ENCODE measurements at places on chromosomes 2 and 18.
A peak's percentile ranks its signal among the peaks of the same experiment; 100 is the strongest.

- DNase-seq = no peak
Observed at GRCh38 chr2:44537264-44537663, 175.5 kb downstream of the CAMKMT start.

DNA sequence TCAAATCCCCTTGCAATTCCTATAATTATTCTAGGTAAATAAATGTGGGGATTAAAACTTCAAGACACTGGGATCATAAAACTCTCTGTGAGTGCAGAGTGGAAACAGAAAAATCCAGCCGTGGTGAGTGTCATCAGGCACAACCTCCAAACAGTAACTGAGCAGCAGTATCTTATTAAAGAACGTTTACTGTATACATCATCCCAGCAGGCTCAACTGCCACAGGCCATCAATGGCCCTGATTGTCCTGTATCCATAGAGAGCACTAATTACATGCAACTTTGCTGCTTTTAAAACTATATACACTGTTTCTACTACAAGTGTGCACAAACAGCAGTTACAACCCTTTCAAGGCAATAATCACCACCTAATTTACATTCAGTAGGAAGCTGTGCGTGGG lies 23.9 kb downstream of the GAREM1 start:
- DNase-seq = no peak

- no peak for DNase-seq
Observed at GRCh38 chr2:214103276-214104001, 307.4 kb upstream of the VWC2L start.

GRCh38 chr2:102321941-102322719 lies 10.8 kb downstream of the IL1RL1 start:
- no peak for DNase-seq

DNA sequence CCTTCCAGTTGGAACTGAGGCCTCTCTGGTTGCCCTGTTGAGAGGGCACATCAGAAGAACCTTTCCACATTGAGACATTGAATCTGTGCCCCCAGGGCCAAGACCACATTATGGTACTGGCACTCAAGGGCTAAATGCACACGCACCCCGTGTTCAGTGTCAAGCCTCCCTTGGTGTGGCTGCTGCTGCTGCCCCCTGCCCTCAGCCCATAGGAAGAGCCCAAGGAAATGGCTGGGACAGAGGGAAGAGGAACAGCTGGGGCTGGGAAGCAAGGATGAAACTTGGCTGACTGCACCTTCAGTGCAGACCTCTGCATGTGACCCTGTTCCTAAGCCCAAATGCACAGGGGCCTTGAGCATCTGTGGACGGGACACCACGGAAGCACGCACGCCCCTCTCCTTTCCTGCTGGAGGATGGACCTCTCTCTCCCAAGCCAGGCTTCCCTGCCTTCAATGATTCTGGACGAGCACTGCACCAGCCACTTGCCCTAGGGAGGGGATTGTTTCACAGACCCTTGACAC lies 40.2 kb downstream of the NIFK start:
- DNase-seq = no peak

GRCh38 chr2:154375579-154375931 lies 322.9 kb upstream of the KCNJ3 start:
- DNase-seq = no peak

DNA sequence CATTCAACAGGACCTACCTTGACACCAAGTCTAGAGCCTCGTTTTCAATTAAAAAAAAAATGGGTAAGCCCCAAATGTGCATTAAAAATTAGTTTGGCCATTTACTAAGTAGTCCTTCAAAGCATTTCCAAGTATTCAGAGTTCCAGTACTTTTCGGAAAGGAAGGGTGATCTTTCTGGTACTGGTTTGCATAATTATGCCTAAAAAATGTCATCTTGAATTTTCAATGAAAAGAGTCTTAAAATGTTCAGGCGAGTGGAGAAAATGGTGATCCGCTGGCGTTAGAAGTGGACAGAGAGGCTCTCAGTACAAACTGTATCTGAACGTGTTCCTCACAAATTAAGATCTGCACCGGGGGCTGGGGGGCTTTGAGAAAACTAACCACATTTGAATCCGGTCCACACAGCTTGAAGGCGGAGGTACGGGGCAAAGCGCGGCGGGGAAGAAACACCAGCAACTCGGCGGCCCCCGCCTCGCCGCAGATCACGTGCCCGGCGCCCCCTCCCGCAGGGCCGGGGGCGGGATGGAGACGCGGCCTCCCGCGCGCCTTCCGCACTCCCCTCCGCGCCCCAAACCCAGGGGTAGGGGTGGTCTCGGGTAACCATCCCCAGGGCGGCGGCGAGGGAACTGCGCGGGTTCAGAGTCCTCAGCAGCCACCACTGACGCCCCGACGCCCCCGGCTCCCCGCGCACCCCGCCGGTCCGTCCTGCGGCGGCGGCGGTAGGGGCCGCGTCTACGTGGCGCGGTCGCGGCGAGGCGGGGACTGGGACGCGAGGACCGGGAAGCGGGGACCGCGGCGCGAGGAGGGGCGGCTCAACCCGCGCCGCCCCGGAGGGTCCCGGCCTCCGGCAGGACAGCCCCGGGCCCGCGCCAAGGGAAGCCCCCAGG lies 564 bp downstream of the LPIN2 start:
- DNase-seq = peak; percentile 22

DNA sequence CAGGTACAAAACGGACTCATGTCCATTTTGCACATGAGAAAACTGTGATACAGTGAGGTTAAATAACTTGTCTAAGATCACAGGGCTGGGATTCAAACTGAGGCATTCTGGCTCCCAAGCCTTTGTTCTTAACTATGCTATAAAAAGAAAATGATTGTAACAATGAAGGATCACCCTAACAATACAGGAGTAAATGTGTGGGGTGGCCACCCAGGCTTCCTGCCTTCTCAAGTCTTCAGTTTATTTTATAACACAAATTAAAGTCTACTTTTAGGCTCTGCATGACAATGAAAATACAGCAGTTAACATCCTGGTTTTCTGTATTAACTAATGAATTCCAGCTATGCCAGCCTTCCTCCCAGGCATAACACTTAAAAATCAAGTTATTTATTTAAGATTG lies 7.6 kb downstream of the WDFY1 start:
- DNase-seq = no peak

- DNase-seq = no peak
Observed at GRCh38 chr18:79507546-79508480, 112.1 kb downstream of the NFATC1 start.

DNA sequence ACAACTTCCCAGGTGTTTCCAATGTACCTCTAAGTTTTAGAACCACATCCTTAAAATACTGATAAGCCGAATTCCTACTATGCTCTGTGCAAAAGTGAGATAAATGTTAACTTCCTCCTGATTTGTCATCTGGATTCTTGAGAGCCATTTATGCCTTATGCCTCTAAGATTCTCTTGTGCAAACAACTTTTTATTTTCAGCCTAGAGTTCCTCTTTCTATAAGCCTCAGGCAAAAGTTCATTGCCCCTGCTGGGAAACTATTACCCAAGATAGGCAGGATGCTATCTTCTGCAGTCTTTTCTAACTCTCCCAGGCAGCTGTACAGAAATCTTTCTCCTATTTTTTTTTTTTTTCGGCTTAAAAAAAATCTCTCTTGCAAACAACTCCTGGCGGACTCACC lies 216.1 kb downstream of the KCNJ3 start:
- DNase-seq = no peak

DNA sequence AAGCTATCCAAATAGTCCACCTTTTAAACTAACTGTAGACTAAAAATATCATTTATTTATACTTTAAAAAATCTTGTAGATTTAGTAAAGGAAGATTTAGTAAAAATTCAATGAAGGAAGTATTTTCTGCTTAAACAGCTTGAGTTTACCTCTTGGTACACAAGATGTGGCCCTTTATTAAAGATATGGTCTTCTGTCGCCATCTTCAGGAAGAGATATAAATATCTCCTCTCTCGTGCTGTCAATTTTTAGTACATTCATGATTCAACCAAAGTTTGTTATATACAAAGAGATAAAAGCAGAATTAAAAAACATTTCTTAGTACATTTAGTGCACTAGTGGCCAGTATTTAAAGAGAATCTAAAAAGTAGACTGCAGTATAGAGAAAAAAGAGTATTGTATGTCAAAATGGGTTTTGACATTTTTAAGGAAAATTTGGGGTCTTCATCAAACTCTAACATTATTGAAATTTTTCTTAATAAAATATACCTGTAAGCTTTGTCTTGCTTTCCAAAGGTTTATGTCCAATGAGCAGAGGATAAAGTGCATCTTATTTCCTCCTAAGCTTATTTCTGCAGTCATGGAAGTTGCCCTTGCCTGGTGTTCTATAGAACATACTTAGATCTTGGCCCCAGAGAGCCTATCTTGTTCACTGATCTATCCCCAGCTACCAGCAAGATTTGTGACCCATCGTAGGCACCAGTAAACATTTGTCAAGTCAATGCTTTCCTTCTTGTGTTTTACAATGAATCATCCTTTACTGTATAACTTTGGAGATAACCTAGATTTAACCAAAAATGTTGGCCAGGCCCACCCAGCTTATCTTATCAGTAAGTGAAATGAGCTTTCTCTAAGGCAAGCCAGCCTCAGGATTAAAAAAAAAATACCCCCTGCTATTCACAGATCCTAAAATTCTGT lies 18.5 kb upstream of the EML6 start:
- DNase-seq = no peak

- no peak for DNase-seq
Observed at GRCh38 chr2:43872151-43872550, 33.4 kb downstream of the ABCG8 start.

GRCh38 chr2:189522435-189523151 lies 58.0 kb downstream of the SLC40A1 start:
- no peak for DNase-seq

DNA sequence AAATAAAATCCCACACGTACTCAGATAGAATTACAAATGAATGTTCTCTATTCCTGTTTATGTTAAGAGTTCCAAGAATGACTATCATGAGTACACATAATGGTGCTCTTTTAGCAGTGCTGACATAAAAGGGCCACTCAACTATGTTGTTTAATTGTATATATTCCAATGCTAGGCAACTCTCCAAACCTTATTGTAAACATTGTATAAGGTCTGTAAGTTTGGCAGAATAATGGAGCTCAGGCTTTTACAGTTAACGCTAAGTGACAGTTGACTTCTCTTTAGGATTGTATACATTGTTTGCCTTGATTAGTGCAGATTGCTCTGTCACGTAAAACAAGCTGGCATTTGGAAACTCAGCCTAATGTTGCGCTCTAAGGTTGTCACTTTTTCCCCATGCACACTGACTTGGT lies 20.8 kb downstream of the RBMS1 start:
- DNase-seq = no peak

GRCh38 chr18:50734342-50734741 lies 85.5 kb downstream of the MRO start:
- DNase-seq = no peak

GRCh38 chr18:58618822-58619595 lies 9.9 kb downstream of the ALPK2 start:
- no peak for DNase-seq

DNA sequence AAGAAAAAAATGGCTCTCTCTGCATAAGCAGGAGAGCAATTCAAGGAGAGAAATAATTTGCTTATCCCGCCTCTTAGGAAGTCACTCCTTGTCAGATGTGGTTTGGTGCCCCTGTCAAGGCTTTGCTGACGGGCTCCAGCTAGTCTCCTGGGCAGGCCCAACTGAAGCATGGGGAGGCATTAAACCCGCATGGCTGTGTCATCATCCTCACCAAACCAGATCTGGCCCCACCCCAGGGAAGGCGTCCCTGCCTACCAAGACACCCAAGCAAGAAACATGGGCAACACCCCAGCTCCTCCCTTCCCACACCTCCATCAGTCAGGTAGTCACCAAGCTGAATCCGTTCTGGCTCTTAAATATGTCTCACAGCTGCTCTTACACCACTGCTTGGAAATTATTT lies 108.0 kb downstream of the SGPP2 start:
- no peak for DNase-seq

DNA sequence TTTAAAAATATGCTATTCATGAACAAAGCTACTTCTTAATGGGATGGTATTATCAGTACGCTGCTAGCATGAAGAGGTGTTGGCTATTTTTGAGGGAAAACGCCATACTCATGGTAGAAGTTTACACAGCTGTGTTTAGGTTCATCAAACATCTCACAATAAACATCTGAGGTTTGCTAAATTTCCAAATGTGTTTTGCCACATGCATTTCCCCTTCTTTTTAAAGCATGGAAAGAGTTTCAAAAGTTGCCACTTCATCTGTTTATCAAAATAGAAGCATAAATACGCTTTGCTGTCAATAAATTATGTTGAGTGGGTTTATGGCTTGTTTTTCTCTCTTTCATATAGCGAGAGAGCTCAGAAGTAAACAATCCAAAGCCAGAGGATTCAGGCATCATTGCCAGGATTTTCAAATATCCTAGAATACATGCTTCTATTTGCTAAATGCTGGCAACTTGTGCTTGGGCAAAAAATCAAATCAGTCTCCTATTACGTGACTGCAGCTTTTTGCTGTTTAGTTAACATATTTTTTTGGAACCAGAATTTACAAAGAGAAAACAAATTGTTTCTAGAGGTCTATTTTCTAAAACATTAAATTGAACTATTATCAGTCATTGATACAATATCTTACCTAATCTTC lies 1919.9 kb upstream of the LRRTM1 start:
- DNase-seq = no peak

- DNase-seq = no peak
Observed at GRCh38 chr2:185785851-185786473, 47.4 kb downstream of the FSIP2 start.

DNA sequence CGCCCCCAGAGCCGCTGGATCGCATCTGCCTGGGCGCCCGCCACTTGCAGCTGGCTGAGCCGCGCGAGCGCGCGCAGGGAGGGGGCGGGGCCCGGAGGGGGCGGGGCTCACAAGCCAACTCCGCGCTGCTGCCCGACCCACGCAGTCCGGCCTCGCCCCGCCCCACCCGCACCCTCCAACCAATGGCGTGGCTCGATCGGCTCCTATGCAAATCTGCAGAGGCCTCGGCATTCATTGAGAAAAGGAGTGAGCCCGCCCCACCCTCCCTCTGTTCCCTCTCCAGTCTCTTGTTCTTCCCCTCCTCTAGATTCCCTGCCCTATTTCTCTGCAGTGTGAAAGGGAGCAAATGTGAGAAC lies at the start of gene ALK:
Gene ALK (minus strand): TSS at position 27 of the 356 bp plus-strand sequence. CDS start 927 bp downstream, outside the sequence.
- no peak for DNase-seq

DNA sequence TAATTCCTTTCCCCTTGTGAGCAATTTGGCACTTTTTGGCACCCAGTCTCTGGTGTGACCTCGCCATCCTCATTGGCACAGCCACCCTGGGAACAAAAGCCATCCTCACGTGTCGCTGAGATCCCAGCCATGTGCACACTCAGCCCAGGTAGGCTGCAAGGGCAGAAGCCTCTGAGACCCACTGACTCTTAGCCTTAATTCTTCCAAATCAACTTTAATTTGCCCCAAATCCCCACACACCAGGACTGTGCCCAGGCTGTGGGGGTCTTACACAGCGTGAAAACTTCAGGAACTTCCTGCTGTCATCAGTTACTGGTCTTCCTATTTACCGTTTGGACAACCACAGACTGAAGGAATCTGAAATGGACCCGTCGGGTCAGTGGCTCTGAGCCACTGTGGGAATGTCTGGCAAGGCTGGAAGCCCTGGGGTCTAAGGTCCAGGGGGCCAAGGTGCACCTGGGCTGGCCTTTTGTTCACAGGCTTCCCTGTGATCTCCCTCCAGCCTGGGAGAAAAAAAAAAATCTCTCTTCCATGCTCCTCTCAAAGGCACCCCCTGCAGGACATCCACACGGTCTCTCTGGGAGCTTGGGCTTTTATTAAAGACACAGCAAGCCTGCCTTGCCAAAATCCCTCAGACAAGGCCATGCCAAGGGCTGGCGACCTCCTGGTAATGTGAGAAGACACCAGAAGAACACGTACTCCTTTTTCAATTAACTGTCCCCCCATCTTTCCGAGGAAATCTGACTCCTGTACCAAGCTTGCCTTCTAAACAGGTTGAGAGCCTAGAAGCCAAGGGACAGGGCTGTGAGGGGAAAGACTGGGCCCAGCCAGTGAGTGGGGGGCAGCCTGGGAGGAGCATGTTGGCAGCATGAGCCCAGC lies 42.1 kb upstream of the LAPTM4A start:
- no peak for DNase-seq

All from activated naive CD4-positive, alpha-beta T cell (primary cell).